ENCODE measurements at places on chromosomes 2 and 18.

GRCh38 chr2:112733871-112734270, 13.1 kb downstream of the NT5DC4 start:
- DNase-seq, result no peak

- no peak for DNase-seq
Observed at GRCh38 chr2:84187258-84187657, 271.8 kb downstream of the SUCLG1 start.

- DNase-seq, result no peak
Observed at GRCh38 chr18:37231251-37231650, 334.3 kb downstream of the CELF4 start.

DNA sequence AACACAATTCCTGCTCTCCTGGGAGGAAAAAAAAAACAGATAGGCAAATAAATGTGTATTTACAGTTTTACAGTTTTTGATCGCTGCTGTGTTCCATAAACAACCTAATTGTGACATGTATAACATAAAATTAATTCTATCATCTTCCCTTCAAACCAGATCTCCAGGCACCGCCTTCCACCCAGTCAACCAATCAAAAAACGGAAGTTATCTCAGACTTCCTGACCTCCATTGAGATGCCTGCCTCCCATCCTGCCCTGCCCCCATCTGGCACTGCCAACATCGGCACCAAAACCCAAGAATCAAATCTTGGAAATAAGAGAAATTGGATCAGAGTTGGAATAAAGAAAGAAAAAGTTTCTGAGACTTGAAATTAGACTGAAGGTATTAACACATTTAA, 3.1 kb upstream of the RIOK3 start:
- DNase-seq, result no peak

- DNase-seq, result no peak
Observed at GRCh38 chr18:50107468-50107977, 87.4 kb downstream of the MYO5B start.

DNA sequence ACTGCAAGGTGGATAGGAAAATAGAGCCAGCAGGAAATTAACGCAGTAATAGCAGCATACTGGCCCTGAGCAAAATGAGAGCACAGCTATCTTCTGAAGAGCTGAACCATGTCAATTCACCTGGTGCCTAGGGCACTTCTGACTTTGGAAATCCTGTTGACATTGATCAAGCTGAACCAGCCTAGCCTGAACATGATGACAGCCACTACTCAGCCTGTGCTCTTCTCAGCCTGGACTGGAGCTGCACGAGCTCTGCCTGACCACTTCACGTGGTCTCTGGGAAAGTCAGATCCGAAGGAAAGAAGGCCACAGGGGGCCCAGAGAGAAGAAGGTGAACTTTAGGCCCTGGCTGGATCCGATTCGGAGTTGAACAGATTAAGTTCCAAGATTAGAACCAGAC, 421.9 kb downstream of the LPIN1 start:
- DNase-seq, result no peak

GRCh38 chr2:231198291-231199173, at the start of gene ARMC9:
TSS of gene ARMC9 (plus strand) at chr2:231198631. CDS start at chr2:231206239, 7,608 bp downstream.
- peak; percentile 97 for DNase-seq

DNA sequence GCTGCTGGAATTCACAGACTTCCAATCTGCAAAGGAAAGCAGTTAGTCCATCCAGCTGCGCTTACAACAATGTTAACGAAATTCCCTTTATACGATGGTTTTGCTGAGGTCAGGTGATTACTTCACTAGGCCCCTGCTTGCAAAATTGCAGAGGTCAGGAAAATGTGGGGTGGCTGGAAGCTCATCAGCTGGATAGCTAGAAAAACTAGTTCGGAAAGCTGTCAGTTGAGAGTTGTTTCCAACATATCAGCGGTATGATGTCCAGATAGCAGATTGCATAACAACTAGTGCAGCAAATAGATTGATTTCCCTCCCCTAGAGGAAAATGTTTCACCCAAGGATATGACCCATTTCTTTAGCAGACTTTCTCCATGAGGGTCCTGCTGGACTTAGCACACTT, 2021.1 kb upstream of the CELF4 start:
- DNase-seq, result no peak

DNA sequence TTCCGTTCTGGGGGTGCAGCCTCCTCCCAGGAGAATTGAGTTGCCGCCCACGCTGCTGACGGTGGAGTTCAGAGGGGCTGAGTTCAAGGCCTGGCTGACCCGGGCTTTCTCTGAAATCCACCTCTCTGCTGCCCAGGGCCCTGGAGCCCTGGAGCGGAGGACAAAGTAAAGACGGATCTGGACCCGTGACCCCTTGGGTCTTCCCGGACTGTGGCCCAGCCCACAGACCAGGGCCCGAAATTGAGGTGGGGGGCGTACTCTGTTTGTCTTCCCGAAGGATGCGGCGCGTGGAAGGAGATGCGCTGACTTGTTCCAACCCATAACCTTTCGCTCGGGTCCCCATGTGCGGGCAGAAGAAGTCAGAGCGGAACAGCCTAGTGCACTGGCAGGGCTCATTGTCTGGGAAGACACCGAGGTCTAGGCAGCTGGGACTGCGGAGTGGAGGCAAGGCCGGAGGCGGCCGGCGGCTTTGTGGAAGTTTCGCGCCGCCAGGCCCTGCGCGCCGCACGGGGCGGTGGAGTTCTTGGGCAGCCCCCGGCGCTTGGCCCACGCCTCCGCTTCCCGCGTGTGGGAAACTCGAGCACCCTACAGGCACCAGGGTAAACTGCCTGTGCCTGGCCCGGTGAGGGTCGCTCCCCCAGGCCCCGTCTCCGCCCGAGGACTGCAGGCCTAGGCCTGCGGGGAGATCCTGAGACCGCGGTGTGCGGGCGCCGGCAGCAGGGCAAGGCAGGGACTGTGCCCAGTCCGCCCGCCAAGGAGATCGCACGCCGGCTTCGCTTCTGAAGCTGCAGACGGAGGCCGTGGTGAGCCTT, 9.8 kb downstream of the POU3F3 start:
- peak; percentile 25 for DNase-seq

GRCh38 chr2:187614756-187615155, 60.5 kb upstream of the TFPI start:
- DNase-seq, result no peak

GRCh38 chr2:198483051-198483450, 678.7 kb downstream of the PLCL1 start:
- no peak for DNase-seq

- DNase-seq, result no peak
Observed at GRCh38 chr2:120586507-120587278, 149.0 kb upstream of the GLI2 start.

GRCh38 chr2:6749962-6750361, 115.7 kb downstream of the CMPK2 start:
- DNase-seq, result no peak

DNA sequence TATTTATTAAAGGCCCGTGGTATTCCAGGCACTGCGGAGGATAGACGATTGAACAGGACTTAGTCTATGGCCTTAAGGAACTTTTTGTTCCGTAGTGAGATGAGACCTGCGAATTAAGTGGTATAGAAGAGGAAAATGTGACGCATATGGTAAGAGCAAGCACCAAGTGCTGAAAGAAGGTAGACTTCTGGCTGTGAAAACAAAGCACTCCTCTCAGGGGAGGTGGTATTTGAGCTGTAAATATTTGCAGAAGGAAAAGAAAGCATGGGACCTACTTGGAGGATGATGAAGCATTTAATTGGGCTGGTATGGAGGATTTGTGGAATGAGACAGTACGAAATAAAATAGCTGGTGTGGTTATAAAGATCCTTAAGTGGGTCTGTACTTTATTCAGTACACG, 62.5 kb downstream of the GPR39 start:
- no peak for DNase-seq

GRCh38 chr2:161713706-161714105, 89.5 kb downstream of the SLC4A10 start:
- no peak for DNase-seq

DNA sequence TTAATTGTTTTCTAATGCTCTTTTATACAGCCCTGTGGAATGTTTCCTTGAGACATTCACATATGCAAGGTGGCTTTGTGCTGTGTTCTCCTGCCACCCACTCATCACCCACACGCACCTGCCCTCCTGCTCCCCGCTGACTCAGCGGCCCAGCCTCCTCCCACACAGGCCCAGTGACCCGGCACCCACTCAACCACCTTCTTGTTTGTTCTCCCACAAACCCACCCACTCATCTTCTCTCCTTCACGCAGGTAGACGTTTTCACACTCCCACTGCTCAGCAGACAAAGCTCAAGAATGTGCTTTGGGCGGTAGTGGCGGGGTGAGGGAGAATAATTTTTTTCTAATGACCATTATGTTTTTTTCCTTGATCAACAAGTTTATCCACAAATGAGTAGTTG, 28.6 kb upstream of the NEMP2 start:
- DNase-seq, result no peak

DNA sequence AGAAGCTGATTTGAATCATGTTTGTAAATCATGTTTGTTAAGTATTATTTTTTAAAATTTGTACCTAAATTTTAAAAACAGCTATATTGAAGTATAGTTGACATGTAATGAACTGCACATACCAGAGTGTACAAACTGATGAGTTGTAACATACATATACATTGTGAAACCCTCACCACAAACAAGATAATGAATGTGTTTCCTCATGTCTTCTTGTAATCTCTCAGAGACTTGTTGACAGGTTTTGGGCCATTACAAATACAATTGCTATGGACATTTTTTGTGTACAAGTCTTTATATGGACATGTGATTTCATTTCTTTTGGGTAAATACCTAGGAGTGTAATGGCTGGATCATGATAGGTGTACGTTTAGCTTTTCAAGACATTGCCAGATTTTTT, 21.5 kb downstream of the WDR43 start:
- no peak for DNase-seq

DNA sequence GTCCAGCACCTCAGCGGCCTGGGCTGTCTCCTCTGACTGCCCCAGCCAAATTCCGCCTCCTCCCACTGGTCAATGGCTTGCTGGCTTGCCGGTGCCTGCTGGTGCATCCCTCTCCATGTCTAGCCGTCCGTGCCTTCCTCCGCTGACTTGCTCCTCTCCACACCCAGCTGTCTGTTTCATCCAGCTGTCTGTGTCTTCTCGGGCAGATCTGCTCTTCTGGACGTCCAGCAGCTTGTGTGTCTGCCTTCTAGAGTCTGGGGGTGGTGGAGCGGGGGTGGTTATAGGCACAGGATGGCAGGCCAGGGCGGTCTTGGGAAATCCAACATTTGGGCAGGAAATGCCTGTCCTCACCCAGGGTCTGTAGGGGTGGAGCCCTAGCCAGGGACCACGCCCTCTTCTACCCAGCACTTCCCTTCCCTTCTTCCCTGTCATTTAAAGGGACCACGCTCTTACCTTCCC, 369.2 kb downstream of the GALNT13 start:
- DNase-seq, result no peak

- no peak for DNase-seq
Observed at GRCh38 chr2:200814917-200815316, 3.2 kb downstream of the BZW1 start.

DNA sequence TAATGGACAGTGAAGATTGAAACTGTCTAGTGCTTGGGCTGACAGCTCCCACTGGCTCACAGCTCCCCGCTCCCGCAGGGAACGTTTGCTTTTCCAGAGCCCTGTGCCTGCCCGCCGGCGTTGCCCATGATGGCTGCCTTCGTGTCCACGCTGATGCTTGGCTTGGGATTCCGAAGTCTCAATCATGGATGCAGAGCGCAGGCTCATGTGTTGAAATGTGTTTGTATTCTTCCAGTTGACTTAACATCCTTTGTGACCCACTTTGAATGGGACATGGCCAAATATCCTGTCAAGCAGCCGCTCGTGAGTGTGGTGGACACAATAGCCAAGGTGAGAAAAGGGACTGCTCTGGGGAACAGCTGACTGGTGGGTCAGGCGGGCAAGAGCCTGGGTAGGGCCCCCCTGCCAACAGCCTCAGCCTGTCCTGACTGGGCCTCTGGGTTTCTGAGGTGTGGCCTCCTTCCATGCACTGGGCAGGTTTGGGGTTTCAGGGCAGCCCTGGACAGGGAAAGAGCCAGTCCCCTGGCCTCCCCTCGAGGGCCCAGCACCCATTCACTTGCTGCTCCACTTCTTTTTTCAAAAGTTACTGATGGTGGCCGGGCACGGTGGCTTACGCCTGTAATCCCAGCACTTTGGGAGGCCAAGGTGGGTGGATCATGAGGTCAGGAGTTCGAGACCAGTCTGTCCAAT, 42.8 kb downstream of the ATP6V1C2 start:
- no peak for DNase-seq

- DNase-seq, result no peak
Observed at GRCh38 chr2:69214898-69215297, 172.1 kb downstream of the GFPT1 start.

DNA sequence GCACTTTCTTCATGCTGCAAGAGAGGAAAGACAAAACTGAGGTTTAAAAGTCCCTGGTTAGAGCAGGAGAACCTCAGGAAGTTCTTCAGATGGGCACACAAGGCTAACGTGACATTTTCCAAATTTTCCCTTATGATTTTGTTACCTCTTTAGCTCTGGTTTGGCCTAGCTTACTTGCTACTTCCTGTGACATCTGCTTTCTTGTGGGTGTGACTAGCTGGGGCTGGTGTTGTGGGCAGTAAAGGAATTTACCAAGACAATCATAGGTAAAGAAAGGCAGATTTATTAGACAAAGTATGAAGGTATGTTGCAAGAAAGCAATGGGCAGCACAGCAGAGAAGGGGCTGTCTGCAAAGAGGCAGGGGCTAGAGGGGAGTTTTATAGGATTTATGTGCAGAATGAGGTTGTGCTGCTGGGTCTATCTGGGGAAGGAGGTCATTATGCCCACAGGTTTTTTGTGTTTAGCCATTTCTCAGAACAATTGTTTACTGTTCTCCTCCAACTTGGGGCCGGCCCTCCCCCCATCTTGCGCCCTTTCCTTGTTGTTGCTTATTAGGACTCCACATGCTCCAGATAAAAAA, 6.7 kb upstream of the TNP1 start:
- no peak for DNase-seq

DNA sequence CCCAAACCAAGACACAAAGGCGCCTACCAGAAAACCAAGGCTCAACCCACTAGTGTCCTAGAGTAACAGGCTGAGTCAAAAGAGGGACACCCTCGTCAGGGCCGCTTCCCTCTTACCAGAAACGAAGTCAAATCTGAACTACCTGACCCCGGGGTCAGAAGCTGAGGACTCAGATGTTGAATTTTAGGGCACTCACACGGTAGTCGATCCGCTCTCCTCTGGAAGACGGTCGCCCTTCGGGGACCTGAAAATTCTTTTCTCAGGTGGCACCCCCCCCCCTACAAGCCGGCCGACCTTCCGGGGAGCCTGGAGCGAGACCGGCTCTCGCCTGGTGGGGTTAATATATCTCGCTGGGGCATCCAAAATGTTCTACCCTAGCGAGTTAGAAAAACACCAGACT, 121.1 kb upstream of the KCNJ3 start:
- DNase-seq, result no peak

GRCh38 chr18:74508366-74508765, 12.2 kb downstream of the CNDP2 start:
- DNase-seq, result no peak

GRCh38 chr18:46290440-46291020, 186.3 kb downstream of the HAUS1 start:
- DNase-seq, result no peak

GRCh38 chr2:85095094-85095493, 38.1 kb upstream of the TCF7L1 start:
- DNase-seq, result no peak

- DNase-seq, result no peak
Observed at GRCh38 chr2:98833917-98834263, 102.1 kb downstream of the CRACDL start.

GRCh38 chr2:134079373-134079772, 174.5 kb upstream of the MGAT5 start:
- peak; percentile 36 for DNase-seq

- DNase-seq, result no peak
Observed at GRCh38 chr2:49111006-49111405, 43.3 kb downstream of the FSHR start.
